ENCODE measurements at places on chromosomes 3 and 15. TPM values are rescaled to one million over a fixed set of nuclear protein-coding genes. Genes with fewer than 3 reads are reported as not detected.

GRCh38 chr15:69780981-69781380 lies 316.7 kb downstream of the TLE3 start:
- H3K27ac ChIP-seq: no peak overlapping the region
- no peaks in the 10 kb centered on the region for H3K36me3 ChIP-seq
- no peaks in the 10 kb centered on the region for H3K4me1 ChIP-seq
- no peaks in the 10 kb centered on the region for H3K27me3 ChIP-seq

Gene GOLGA6L7
- total RNA-seq: not detected

DNA sequence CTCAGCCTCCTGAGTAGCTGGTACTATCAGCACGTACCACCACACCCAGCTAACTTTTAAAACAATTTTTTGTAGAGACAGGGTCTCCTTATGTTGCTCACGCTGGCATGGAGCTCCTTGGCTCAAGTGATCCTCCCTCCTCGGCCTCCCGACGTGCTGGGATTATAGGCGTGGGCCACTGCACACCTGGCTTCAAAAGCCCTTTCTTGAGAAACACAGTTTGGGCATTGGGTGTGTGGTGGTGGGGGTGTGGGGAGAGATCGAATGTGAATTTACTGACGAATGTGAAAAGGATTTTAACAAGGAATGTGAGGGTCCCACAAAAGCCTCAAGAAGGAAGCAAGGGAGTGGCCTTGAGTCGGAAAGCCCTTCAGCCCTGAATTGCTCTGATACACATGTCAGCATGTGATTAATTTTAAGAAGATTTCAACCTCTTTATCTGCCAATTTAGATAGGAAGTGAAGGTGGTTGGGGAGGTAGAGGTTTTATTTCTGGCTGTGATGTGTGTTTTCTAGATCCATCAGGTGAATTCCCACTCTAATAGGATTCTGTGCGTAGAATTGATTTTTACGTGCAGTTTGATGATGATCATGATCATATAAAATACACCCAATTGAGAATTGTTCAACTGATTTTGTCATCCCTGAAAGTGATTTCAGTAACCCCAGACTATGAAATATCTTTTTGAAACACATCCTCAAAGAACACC lies 1.1 kb downstream of the CCR4 start:
- no peak overlapping the region for H3K27ac ChIP-seq
- H3K4me3 ChIP-seq: no peak overlapping the region
- H3K4me1 ChIP-seq: no peaks in the 10 kb centered on the region
- no peak for DNase-seq

DNA sequence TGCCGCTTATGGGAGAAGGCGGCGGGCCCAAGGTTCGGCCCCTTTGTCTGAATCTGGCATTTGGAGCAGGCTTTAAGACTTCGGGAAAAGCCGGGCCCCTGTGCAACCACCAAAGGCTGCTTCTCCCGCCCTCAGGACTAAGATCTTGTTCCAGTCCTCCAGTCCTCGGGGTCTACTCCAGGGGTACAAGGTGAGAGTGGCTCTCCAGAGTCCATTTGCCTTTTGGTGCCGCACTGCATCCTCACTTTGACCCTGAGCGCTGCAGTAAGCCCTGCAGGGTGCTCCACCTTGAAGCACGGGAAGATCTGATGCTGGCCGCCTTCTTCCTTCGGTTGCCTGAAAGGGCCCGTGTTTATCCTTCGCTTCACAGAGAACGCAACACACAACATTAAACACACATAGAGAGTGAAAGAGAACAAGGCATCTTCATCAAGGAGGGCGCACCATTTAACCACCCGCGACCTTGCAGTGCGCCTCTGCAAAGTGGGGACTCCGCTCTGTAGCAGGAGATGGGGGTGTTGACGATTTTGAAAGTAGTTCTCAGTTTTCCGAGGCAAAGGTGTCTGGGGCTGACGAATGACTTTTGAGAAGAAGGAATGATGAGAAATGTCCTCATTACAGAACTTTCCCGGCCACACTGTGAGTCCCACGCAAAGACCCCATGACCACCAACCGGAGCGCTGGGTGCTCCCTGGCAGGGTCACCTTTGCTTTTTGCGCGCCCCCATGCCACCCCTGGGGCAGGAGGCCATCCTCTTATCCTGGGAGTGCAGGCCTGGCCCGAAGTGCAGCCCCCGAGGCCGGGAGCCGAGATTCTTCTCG lies 1.0 kb downstream of the PIGZ start:
- no peak for DNase-seq
- no peak overlapping the region for H3K27ac ChIP-seq
- H3K4me3 ChIP-seq: peak overlapping the region; percentile 96
- no peaks in the 10 kb centered on the region for H3K27me3 ChIP-seq

GRCh38 chr15:85412066-85412465 lies 31.7 kb downstream of the AKAP13 start:
- H3K4me3 ChIP-seq: no peak overlapping the region
- H3K27me3 ChIP-seq: no peaks in the 10 kb centered on the region
- H3K27ac ChIP-seq: no peak overlapping the region
- DNase-seq: no peak

All from adrenal gland (tissue), 19 donors.